ENCODE measurements at places on chromosomes 12 and 14.

DNA sequence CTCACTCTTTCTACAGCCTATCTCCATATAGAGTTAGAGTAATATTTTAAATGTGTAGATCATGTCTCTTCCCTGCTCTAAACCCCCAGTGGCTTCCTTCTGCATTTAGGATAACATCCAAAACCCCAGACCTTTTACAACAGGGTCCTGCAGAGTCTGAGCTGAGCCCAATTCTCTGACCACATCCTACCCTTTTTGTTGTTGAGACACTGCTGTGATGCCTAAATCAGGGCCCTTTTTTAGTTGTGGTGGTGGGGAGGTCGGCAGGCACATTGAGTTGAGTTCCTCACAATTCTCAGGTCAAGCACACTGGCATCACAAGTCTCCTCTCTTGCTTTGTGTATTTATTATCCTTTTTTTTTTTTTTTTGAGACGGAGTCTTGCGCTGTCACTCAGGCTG lies 1.8 kb upstream of the DDX47 start:
- no peak for DNase-seq

- DNase-seq: no peak
Observed at GRCh38 chr12:110670161-110670701, 18.7 kb downstream of the HVCN1 start.

GRCh38 chr14:75650253-75651058 lies 10.2 kb downstream of the ERG28 start:
- DNase-seq: no peak

- no peak for DNase-seq
Observed at GRCh38 chr12:107447336-107447735, 238.3 kb upstream of the PWP1 start.

DNA sequence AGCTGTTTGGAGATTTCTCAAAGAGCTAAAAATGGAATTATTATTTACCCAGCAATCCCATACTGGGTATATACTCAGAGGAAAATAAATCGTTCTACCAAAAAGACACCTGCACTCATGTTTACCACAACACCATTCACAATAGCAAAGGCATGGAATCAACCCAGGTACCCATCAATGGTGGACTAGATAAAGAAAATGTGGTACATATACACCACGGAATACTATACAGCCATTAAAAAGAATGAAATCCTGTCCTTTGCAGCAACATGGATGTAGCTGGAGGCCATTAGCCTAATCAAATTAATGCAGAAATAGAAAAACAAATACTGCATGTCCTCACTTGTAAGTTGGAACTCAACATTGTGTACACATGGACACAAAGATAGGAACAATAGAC lies 37.9 kb downstream of the WBP11 start:
- DNase-seq: no peak

DNA sequence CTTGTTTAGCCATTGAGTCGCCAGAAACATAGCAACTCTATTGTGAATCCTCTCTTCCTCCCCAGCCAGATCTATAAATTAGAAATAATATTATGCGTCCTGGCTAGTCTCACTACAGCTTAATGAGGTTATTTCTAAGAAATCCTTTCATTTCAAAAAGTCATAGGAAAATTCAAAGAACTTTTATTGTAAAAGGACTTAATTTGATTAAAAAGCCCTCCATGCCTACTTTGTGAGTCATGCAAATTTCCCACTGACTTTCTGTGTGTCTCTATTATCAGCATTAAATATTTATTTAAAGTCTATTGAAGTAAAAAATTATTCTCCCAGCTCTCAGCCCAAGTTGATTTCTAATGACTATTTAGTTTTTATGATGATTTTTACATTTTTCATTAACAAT lies 160.7 kb downstream of the PHLDA1 start:
- no peak for DNase-seq

- DNase-seq: no peak
Observed at GRCh38 chr12:69903548-69903947, 78.5 kb downstream of the MYRFL start.

DNA sequence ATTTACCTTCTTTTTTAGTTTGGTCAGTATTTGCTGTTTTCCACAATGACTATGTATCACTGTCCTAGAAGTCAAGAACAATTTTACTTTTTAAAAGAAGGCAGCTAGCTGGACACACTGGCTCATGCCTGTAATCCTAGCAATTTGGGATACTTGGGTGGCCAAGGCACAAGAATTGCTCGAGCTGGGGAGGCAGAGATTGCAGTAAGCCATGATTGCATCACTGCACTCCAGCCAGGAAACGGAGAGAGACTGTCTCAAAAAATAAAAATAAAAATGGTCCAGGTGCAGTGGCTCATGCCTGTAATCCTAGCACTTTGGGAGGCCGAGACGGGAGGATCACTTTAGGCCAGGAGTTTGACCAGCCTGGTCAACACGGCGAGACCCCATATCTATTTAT lies 28.3 kb downstream of the MDM1 start:
- DNase-seq: no peak

DNA sequence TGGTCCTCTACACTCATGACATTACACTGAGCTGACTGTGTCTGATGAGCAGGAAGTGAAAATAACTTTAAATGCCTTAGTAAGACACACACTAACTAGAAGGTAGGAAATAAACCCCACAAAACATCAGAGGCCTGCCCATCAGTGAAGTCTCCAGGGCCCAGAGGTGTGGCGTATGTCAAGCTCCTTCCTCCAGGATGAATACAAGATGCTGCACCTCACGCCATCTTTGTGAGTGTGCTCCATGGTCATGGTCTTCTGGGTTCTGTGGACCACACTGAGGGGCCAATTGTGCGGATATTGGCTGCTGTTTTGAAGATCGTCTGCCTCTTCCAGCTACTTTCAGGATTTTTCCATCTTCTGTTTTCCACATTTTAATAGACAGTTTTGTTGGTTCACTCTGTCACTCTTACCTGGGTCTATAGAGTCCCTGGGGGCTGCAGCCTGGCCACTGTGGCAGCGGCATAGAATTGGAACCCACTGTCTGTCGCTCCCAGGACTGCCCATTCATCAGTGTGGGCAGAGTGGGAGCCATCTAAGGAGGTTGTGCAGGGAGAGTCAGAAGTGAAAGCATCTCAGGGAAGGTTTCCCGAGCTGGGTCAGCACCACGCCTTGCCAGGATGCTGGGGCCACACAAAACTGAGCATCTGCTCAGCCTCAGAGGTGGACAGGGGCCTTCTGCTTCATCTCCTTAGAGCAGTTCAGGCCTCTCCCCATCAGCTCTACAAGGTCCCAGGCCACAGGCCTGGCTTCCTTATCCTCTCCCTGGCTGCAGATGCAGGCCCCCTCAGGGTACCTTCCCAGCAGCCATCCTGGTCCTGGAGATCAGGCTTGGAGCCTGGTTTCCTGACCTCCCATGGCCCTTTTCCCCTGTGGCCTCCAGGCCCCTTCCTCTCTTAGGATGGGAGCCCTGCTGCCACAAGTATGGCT lies 57.5 kb upstream of the C14orf180 start:
- DNase-seq: no peak

- no peak for DNase-seq
Observed at GRCh38 chr14:91580876-91581577, 70.9 kb upstream of the PPP4R3A start.
